Psoas muscle (tissue), 8 donors: ENCODE measurements at places on chromosomes 7 and 10. TPM values are rescaled to one million over a fixed set of nuclear protein-coding genes. Genes with fewer than 3 reads are reported as not detected.

The DOCK1 gene
- polyA plus RNA-seq = 3.5 TPM

The GDF2 gene
- not detected for polyA plus RNA-seq

The TEX47 gene
- polyA plus RNA-seq = not detected

The CYP51A1 gene
- 4.4 TPM for polyA plus RNA-seq

The PPP1R17 gene
- polyA plus RNA-seq = not detected

The SPAM1 gene
- not detected for polyA plus RNA-seq

The NUP42 gene
- 12.8 TPM for polyA plus RNA-seq

The APBB1IP gene
- 0.55 TPM for polyA plus RNA-seq

The CTAGE15 gene
- polyA plus RNA-seq = not detected
